Activated CD4-positive, alpha-beta T cell treated with anti-CD3 and anti-CD28 coated beads for 4 hours (primary cell): ENCODE measurements at places on chromosomes 5 and 9.

GRCh38 chr5:112290691-112291090 lies 128.4 kb downstream of the EPB41L4A start:
- DNase-seq = no peak

DNA sequence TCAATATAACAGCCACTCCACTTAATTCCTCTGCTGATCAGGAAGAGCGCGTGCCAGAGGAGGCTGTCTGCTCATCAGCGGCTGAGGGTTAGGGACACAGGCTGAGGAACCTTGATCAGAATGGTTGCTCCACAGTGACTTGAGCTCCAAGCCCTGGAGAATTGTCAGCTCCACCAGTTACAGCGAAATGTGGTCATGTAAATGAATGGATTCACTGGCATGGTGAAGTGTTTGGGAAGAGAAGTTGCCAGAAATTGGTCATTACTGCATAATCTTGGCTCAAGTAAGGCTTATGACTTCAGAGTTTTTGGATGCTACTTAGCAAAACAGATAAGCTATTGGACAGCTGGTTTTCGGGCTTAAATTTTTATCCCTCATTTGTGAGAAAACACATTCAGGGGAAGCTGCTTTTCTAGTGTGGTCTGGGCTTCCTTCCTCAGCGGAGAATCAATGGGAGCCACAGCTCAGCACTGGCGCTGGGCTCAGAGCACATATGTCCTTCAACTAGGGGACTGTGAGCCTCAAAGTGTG lies 65.0 kb downstream of the PRRT1B start:
- no peak for DNase-seq

DNA sequence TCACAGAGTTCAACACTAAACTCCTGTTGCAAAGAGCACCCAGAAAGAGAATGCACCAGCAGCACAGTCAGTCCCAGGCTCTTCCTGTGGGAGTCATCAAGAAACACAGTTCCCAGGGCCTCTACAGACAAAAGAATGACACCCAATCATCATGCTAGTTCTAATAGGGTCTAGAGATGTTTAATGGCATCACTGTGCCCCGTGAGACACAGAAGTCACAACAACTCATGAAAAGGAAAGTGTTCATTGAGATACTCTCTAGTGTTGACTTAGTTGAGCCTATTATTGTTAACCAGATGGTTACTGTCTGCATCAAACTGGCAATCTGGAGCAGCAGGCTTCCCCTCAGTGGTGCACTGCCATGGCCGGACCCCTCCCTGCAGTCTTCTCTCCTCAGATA lies 1.6 kb downstream of the KLHL3 start:
- no peak for DNase-seq

DNA sequence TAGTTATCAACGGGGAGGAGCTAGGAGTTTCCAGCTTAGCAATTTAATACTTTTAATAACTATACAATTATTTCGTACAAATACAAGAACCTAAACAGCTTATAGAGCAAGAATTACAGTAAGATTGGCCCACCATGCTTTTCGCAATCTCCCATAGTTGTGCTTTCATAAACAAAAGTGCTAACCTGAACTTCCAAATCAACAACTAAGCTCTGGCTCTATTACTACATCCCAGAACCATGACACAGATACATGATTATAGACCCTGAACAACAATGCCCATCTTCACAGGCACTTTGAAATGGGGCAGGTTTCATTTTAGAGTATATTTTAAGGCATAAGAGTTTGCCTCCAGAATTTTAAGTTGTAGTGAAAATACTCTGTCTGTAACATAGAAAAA lies 203.5 kb downstream of the DMRTA1 start:
- DNase-seq = no peak
